Activated naive CD8-positive, alpha-beta T cell treated with anti-CD3 and anti-CD28 coated beads for 36 hours (primary cell): ENCODE measurements at places on chromosomes 13 and 19.
A peak's percentile ranks its signal among the peaks of the same experiment; 100 is the strongest.

DNA sequence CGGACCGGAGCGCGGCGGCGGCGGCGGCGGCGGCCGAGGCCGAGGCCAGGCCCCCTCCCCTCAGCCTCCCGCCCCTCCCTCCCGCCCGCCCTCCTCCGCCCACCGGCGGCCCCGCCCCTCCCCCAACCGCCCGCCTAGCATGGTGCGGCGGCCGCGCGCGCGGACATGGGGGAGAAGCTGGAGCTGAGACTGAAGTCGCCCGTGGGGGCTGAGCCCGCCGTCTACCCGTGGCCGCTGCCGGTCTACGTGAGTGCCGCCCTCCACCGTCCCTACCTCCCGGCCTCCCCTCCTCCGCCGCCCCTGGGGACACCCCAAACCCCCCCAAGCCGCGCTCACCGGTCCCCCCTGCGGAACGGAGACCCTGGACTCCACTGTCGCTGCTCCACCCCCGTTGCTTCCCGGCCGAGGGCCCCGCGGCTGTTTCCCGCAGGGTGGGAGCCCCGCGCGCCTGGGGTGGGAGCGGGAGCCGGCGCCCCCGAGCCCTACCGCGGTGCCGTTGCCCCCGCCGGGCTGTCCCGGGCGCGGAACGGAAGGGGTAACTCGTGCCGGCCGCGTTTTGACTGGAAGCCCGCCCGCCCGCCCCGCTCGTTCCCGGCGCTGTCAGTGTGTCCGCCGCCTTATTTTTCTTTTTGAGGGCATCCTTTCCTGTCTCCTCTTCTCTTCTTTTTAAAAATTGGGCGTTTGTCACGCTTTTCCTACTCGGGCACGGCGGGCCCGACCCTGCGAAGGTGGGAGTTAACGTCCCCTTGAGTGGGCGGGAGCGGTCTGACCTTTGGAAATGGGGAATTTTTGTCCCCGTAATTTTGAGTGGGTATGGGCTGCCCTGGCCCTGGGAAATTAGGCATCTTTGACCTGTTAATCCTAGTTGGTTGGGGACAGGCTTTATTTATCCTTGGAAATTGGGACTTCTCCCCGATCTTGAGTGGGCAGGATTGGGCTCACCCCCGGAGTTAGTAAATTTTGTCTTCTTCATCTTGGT lies 576 bp downstream of the DOT1L start:
- peaks cover 35% of the 10 kb centered on the region for H3K4me1 ChIP-seq
- peak; percentile 63 for DNase-seq
- H3K36me3 ChIP-seq, result peaks cover 14% of the 10 kb centered on the region
- peak overlapping the region; percentile 98 for H3K27ac ChIP-seq
- no peaks in the 10 kb centered on the region for H3K27me3 ChIP-seq

GRCh38 chr19:51572410-51572809 lies 1.3 kb downstream of the ZNF175 start:
- peaks cover 42% of the 10 kb centered on the region for H3K36me3 ChIP-seq
- H3K27me3 ChIP-seq, result peaks cover 6% of the 10 kb centered on the region
- peak overlapping the region; percentile 98 for H3K4me3 ChIP-seq
- DNase-seq, result no peak
- H3K27ac ChIP-seq, result no peak overlapping the region

DNA sequence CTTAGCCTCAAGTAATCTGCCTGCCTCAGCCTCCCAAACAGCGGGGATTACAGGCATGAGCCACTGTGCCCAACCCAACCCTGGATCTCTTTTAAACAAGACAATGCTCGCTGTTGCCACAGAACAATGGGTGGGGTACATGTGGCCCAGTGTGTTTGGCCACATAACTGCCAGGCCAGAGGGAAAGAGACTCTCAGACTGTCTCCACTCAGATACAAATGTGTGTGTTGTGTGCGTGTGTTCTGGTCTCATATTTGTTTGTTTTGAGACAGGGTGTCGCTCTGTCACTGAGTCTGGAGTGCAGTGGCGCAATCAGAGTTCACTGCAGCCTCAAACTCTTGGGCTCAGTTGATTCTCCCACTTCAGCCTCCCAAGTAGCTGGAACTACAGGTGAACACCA lies 25.8 kb downstream of the LDLR start:
- H3K36me3 ChIP-seq, result peaks cover 36% of the 10 kb centered on the region
- H3K27ac ChIP-seq, result no peak overlapping the region
- no peak for DNase-seq
- no peak overlapping the region for H3K4me3 ChIP-seq

DNA sequence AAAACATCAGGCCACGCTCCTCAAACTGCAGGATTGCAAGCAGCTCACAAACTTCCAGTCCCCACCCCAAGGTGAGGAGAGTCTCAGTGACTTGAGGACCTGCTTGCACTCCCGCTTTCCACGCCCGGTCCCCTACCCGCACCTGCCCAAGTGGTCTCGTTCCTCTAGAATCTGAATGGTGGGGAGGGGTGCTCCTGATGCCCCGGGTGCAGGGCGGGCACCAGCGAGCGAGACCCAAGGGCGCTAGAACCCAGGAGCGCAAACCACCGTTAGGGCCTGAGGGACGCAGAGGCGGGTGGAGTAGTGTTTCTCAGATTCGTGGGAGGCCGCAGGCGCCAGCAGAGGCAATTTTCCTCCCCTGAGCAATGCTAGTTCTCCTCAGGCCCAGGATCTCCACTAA lies 40.3 kb downstream of the SOX1 start:
- no peak for DNase-seq
- peaks cover 59% of the 10 kb centered on the region for H3K27me3 ChIP-seq
- H3K4me1 ChIP-seq, result peaks cover 2% of the 10 kb centered on the region
- no peak overlapping the region for H3K27ac ChIP-seq
- H3K4me3 ChIP-seq, result no peak overlapping the region
- no peaks in the 10 kb centered on the region for H3K36me3 ChIP-seq

DNA sequence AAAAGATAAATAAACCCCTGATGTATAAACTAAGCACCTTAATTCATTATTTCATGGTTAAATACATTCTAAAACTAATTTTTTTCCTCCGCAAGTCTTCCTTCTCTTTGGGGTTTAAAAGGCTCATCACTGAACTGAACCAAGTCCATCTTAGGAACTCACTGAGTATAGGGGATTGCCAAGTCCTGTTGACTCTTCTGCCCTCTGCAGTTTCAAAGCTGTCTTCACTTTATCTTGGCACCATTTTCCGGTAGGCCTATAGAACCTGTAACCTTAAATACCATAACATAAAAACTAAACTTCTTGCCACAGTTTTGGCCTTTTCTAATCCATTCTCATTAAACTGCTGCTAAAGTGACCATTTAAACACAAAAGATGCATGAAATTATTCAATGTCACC lies 66.5 kb upstream of the USPL1 start:
- H3K4me3 ChIP-seq, result no peak overlapping the region
- H3K36me3 ChIP-seq, result no peaks in the 10 kb centered on the region
- peaks cover 7% of the 10 kb centered on the region for H3K4me1 ChIP-seq
- H3K27me3 ChIP-seq, result no peaks in the 10 kb centered on the region
- no peak overlapping the region for H3K27ac ChIP-seq
